ENCODE measurements at places on chromosomes 2 and 18. TPM values are rescaled to one million over a fixed set of nuclear protein-coding genes. Genes with fewer than 3 reads are reported as not detected.

Gene PECR
- 16.5 TPM for total RNA-seq

Gene REG3G
- total RNA-seq, result not detected

Gene STEAP3
- 1.1 TPM for total RNA-seq

Gene CARF
- total RNA-seq, result 27.5 TPM

Gene ADRA2B
- total RNA-seq, result 0.27 TPM

- no peaks in the 10 kb centered on the region for H3K27me3 ChIP-seq
- no peak for DNase-seq
- no peaks in the 10 kb centered on the region for H3K36me3 ChIP-seq
- H3K4me1 ChIP-seq, result no peaks in the 10 kb centered on the region
- H3K27ac ChIP-seq, result no peak overlapping the region
Observed at GRCh38 chr2:216539791-216540241, 41.2 kb downstream of the RPL37A start.

DNA sequence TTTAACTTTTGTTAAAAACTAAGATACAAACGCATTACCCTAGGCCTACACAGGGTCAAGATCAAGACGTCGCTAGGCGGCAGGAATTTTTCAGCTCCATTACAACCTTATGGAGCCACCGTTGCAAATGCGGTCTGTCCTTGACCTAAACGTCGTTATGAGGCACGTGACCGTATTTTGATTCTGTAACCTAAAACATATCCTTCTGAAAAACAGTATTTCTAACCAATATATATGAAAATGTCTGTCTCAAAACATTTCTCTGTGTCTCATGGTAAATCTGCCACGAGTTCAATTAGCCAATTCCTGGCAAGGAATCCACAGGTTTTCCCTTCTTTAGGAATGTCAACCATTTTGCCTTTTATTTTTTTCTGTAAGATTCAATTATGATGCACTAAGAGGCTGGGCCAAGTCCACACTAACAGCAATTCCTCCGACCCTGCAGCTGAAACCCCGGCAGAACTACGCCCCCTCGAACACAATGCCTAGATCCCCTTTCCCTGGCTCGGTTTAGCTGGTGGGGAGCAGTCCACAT, 1.7 kb downstream of the RTN4 start:
- no peak for DNase-seq
- H3K27me3 ChIP-seq, result no peaks in the 10 kb centered on the region
- peak overlapping the region; percentile 67 for H3K4me3 ChIP-seq
- peak overlapping the region; percentile 89 for H3K27ac ChIP-seq
- peaks cover 43% of the 10 kb centered on the region for H3K4me1 ChIP-seq
- no peaks in the 10 kb centered on the region for H3K36me3 ChIP-seq

DNA sequence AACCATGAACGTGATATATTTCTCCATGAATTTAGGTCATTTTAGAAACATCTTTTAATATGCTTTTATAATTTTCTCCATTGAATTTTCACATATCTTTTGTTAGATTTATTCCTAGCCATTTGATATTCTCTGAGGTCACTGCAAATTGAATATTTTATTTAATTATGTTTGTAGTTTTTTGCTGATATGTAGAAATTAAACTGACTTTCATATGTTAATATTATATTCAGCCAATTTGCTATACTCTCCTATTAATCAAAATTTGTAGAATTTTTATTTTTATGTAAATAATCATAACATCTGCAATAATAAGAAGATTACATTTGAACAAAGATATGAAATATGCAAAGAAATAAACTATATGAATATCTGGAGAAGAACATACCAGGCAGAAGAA, 46.9 kb downstream of the RMDN2 start:
- H3K4me1 ChIP-seq, result no peaks in the 10 kb centered on the region
- no peaks in the 10 kb centered on the region for H3K36me3 ChIP-seq
- no peak overlapping the region for H3K27ac ChIP-seq
- H3K27me3 ChIP-seq, result no peaks in the 10 kb centered on the region
- no peak overlapping the region for H3K4me3 ChIP-seq

DNA sequence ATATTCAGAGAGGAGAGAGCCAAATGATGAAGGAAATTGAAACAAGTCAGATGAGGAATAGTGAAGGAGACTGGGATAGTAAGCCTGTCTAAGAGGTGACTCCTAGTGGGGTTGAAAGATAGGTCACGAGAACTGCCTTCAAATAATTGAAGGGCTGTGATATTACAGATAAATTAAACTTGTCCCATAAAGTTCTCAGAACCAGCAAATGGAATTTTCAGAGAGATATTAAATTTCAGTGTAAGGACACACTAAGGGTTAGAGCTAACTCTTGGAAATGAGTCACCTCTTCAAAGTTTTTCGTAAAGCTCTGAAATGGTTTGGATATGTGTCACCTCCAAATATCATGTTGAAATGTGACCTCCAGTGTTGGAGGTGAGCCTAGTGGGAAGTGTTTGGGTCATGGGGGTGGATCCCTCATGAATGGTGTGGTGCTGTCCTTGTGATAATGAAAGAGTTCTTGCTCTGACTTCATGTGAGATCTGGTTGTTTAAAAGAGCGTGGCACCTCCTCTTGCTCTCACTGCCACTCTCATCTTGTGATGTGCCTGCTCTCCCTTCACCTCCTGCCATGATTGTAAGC, 87.3 kb downstream of the BABAM2 start:
- no peak overlapping the region for H3K4me3 ChIP-seq
- H3K4me1 ChIP-seq, result peaks cover 5% of the 10 kb centered on the region
- no peaks in the 10 kb centered on the region for H3K36me3 ChIP-seq
- H3K27me3 ChIP-seq, result no peaks in the 10 kb centered on the region

DNA sequence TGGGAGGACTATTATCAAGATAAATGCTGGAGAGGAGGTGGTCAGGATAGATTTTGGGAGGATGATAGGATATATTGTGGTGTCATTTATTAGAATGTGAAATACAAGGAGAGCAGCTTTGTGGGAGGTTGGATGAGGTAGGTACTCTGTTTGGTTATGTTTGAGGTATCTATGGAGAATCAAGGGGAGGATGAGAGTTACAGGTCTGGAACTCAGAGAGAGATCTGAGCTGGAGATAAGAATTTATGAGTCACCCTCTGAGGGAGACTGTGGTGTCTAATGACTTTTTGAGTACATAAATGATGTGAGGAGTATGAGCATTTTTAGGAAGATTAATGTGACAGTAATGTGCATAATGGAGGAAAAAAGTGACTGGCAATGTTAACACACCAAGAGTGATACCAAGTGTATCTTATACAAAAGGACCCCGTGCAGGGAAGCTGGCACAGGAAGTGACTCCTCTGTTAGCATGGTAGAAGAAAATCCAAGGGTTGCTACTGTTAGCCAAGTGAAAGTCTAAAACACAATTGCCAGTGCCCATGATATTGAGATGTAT, 48.2 kb downstream of the CRIM1 start:
- H3K36me3 ChIP-seq, result no peaks in the 10 kb centered on the region
- peaks cover 19% of the 10 kb centered on the region for H3K4me1 ChIP-seq
- DNase-seq, result no peak
- no peak overlapping the region for H3K4me3 ChIP-seq

- no peaks in the 10 kb centered on the region for H3K36me3 ChIP-seq
- no peaks in the 10 kb centered on the region for H3K27me3 ChIP-seq
- DNase-seq, result no peak
- no peaks in the 10 kb centered on the region for H3K4me1 ChIP-seq
- H3K27ac ChIP-seq, result no peak overlapping the region
- H3K4me3 ChIP-seq, result no peak overlapping the region
Observed at GRCh38 chr2:191170301-191170636, 19.5 kb upstream of the STAT4 start.

GRCh38 chr2:126882181-126882580, 16.5 kb upstream of the TEX51 start:
- peaks cover 16% of the 10 kb centered on the region for H3K27me3 ChIP-seq
- no peaks in the 10 kb centered on the region for H3K36me3 ChIP-seq
- no peak overlapping the region for H3K4me3 ChIP-seq
- H3K27ac ChIP-seq, result no peak overlapping the region
- no peak for DNase-seq

DNA sequence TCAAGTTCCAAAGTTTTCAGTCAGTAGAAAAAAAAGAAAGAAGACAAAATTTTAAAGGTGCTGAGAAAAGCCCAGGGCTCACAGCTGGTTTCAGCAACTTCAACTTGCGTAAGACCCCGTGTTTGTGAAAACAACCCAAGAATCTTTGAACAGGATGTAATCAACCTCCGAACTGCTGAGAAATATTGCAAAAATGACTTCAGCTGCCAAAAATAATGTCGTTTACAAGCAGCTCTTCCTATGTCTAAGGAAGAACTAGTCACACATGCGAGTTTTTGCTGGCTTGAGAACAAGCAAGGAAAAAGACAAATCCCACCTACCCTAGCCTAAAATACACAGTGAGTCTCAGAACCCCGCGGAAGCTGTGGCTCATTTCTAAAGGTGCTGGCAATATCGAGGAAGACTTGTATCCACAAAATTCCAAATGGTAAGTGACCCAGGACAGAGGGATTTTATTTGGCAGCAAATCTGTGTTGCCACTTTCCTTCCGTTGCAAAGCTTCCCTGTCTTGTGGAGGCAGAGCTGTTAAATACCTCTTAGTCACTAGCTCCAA, 59.8 kb upstream of the SLC8A1 start:
- no peaks in the 10 kb centered on the region for H3K4me1 ChIP-seq
- no peaks in the 10 kb centered on the region for H3K36me3 ChIP-seq

DNA sequence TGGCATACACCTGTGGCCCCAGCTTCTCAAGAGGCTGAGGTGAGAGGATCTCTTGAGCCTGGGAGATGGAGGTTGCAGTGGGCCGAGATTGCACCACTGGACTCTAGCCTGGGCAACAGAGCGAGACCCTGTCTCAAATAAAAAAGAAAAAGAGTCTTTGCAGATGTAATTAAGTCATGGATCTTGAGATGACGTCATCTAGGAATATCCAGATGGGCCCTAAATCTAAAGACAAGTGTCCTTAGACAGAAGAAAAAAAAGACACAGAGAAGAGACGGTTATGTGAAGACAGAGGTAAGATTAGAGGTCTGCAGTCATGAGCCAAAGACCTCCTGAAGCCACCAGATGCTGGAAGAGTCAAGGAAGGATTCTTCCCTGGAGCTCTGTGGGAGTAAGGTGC, 74.3 kb downstream of the RHOB start:
- H3K4me1 ChIP-seq, result peaks cover 17% of the 10 kb centered on the region
- no peak for DNase-seq
- H3K27me3 ChIP-seq, result no peaks in the 10 kb centered on the region

DNA sequence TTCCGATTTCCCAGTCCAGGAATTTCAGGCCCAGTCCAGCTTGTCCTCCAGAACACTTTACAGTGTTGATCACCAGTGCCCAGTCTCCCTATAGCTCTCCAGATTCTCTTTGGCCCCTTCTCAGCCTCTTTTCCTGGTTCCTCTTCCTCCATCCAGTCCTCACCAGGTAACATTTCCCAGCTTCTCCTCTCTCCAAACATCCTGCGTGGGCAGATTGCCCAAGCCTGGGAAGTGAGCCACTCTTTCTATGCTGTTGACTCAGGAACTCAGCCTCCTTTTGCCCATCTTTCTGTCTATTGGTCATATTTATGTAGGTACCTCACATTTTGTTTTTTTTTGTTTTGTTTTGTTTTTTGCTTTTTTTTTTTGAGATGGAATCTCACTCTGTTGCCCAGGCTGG, 109.4 kb downstream of the LYPD1 start:
- DNase-seq, result no peak
- H3K4me1 ChIP-seq, result no peaks in the 10 kb centered on the region
- H3K36me3 ChIP-seq, result no peaks in the 10 kb centered on the region

GRCh38 chr18:80105369-80106167, 3.5 kb upstream of the ADNP2 start:
- H3K27me3 ChIP-seq, result no peaks in the 10 kb centered on the region
- H3K4me1 ChIP-seq, result peaks cover 36% of the 10 kb centered on the region
- no peak overlapping the region for H3K4me3 ChIP-seq
- peak overlapping the region; percentile 11 for H3K27ac ChIP-seq
- peak; percentile 52 for DNase-seq

- H3K27me3 ChIP-seq, result peaks cover 51% of the 10 kb centered on the region
- peaks cover 36% of the 10 kb centered on the region for H3K4me1 ChIP-seq
- no peaks in the 10 kb centered on the region for H3K36me3 ChIP-seq
- no peak for DNase-seq
- H3K27ac ChIP-seq, result no peak overlapping the region
Observed at GRCh38 chr2:174327021-174327840, 7.5 kb upstream of the SP9 start.

All from B cell (primary cell).